ENCODE measurements at places on chromosomes 16 and 17.

DNA sequence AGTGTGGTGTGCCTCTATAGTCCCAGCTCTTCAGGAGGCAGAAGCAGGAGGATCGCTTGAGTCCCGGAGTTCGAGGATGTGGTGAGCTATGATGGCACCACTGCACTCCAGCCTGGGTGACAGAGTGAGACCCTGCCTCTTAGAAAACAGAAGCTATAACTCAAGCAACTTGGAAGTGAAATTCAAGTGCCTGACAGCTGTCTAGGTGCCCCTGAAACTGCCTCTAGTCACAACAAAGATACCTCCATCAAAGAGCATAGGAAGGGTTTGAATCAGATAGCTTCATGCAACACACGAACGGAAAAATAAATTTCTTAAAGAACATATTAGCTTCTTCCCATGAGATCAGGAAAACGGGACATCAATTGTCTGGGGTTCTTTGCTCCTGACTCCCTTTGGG, 860 bp upstream of the PLCG2 start:
- no peak for DNase-seq

- DNase-seq: no peak
Measured at GRCh38 chr17:42436391-42436790, 13.3 kb upstream of the CAVIN1 start.

GRCh38 chr16:553601-554296, 6.4 kb upstream of the PRR35 start:
- no peak for DNase-seq

DNA sequence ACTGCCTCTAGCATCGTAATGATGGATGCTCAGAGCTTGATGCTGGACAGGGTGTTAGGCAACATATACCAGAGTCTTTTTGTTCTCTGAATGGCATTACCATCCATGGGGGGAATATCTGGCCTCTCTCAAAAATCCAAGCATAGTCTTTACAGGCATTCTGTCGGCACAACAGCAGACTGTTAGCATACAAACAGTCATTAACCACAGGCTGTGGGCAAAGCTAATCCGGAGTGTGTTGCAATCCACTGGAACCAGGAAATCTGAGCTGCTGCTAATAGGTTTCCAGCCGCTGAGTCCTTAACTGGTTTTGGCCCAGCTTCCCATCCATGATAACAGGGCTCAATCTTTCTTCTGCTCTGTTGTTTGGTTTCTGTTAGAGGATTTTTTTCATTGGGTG, 371.9 kb downstream of the HS3ST3B1 start:
- DNase-seq: no peak

GRCh38 chr16:12721841-12722421, 81.8 kb downstream of the CPPED1 start:
- DNase-seq: no peak

All from NCI-H1694 treated with DMSO at 0.1 percent for 48 hours (cell line).